ENCODE measurements at places on chromosomes 11 and 22.

- DNase-seq = no peak
These were observed 88.8 kb upstream of the CLDN5 start for GRCh38 chr22:19612866-19613572.

DNA sequence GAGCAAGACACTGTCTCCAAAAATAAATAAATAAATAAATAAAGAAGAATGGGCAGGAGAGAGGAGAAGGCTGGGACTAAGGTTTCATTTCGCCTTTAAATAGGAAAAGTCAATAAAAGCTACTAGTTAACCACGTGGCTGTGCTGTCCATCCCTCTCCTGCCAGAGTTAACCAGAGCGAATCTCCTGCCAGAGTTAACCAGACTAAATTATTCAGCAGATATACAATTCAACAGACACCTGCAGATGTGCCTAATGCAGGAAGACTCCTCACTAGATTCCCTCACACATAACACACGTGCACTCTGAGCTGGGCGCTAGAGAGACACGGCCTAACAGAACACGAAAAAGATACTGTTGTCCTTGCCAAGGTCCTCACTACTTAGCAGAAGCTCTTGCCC is 156.1 kb downstream of the IGLL1 start:
- no peak for DNase-seq

DNA sequence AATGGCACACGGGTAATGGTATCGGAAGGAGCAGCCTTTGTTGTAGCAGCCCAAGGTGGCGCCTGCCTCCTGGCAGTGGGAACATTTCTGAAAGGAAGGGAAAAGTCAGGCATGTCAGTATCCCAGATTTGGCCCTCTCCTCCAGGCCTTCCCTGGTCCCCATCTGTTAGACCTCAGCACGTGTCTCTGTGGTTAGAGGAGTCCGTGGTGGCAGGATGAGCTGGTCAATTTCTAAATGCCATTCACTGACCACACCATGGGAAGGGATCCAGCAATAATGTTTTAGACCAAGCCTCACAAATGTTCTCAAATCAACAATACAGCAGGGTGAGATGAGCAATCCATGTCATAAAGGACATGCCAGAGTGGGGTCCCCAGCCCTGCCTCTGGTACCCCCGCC is 49.0 kb upstream of the CYP2D6 start:
- no peak for DNase-seq

DNA sequence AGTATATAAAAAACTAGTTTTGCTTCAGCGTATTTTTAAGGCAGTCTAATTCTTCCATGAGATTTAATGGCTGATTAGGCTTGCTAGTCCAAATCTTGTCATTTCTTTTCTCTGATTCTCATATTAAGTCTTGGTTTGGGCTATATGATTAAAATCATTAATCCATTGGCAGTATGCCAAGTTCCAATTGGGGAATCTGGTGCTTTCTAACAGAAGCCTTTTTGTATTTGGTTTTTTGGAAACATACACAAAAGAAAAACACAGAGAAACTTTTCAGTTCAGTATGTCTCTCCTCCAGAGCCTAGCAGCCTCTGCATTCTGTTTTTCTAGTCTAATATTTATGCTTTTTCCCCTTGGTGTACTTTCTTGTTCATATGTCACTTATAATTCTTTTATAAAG is 37.9 kb downstream of the SWAP70 start:
- DNase-seq = no peak

- DNase-seq = no peak
These were observed 4.2 kb downstream of the MUC5B start for GRCh38 chr11:1226986-1227550.
